ENCODE measurements at places on chromosomes 5 and 9.

- no peak for DNase-seq
These were observed 255.9 kb upstream of the ADRA1B start for GRCh38 chr5:159660401-159660800.

GRCh38 chr9:110126499-110126941 is 81.4 kb downstream of the C9orf152 start:
- no peak for DNase-seq

DNA sequence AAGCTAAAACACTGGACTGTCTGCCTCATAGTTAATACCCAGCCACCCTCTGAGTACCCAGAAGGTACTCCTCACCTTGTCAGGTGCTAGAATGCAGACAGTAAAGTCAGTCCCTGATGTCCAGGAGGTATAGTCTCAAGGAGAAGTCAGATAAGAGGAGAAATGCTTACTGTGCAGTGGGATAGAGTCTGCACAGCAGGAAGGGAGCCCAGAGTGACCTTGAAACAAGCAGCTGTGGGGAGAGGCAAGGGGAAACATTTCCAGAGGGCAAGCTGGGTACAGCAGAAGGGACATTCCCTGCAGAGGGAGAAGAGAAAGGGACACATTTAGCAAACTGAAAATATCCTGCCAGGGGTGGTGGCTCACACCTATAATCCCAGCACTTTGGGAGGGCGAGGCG is 122.7 kb downstream of the GCNT1 start:
- DNase-seq = no peak

GRCh38 chr5:74995926-74996325 is 56.4 kb downstream of the GCNT4 start:
- no peak for DNase-seq

DNA sequence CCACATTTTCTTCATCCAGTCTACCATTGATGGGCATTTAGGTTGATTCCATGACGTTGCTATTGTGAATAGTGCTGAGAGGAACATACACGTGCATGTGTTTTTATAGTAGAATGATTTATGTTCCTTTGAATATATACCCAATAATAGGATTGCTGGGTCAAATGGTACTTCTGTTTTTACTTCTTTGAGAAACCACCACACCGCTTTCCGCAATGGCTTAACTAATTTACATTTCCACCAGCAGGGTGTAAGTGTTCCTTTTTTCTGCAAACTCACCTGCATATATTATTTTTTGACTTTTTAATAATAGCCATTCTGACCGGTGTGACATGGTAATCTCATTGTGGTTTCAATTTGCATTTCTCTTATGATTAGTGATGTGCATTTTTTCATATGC is 82.2 kb upstream of the RFX3 start:
- no peak for DNase-seq

GRCh38 chr5:31605920-31606319 is 33.0 kb upstream of the PDZD2 start:
- DNase-seq = no peak

GRCh38 chr5:117638581-117638980 is 1064.0 kb upstream of the SEMA6A start:
- DNase-seq = no peak

- DNase-seq = no peak
These were observed 36.8 kb upstream of the GCNT4 start for GRCh38 chr5:75089137-75089536.

GRCh38 chr5:59917121-59917520 is 23.6 kb upstream of the PDE4D start:
- no peak for DNase-seq

GRCh38 chr5:4832471-4832870 is 307.7 kb upstream of the ADAMTS16 start:
- no peak for DNase-seq

- no peak for DNase-seq
These were observed 168.6 kb downstream of the SLC12A2 start for GRCh38 chr5:128252196-128252595.

- DNase-seq = no peak
These were observed 1045.6 kb upstream of the WWC1 start for GRCh38 chr5:167245868-167246267.

GRCh38 chr9:125432715-125433385 is 171.2 kb downstream of the GAPVD1 start:
- DNase-seq = no peak

GRCh38 chr9:37540634-37541033 is 35.5 kb downstream of the FBXO10 start:
- no peak for DNase-seq

DNA sequence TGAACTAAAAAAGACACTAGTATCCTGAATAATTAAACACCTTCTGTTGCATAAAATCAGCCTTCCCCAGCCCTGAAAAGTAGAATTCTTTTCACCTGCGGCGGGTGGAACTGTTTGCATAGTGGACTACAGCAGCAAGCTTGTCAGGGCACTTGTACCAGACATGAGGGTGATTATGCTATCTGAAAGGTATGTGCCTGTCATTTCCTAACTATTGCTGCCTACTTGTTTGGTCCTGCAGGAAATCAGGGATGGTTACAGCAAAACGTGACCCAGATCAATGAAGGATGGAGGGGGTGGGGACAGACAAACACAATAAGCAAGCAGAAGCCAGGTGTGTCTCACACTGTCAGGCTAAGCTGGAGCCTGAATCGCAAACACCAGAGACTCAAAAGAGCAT is 385.6 kb downstream of the MLLT3 start:
- peak; percentile 71 for DNase-seq

- no peak for DNase-seq
These were observed 322.8 kb downstream of the SLF1 start for GRCh38 chr5:94941122-94941755.

- no peak for DNase-seq
These were observed 5.5 kb downstream of the C7 start for GRCh38 chr5:40914835-40915234.

DNA sequence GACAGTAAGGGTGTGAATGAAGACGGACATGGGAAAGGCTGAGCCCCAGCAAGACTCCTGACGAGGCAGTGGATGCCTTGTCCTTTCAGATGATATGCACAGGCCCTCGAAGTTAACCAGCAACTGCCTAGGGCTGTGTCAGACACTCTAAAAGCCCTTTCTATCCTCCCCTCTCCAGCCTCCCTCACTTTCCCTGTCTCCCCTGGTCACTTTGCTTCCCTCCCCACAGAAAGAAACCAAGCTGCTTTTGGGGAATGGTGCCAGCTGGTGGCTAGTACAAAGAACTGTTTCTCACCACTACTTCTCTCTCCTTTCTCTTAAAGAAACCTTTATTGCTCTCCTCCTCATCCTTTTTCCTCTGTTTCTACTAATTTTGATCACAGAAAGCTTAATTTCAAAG is 21.4 kb downstream of the LHFPL2 start:
- DNase-seq = no peak

DNA sequence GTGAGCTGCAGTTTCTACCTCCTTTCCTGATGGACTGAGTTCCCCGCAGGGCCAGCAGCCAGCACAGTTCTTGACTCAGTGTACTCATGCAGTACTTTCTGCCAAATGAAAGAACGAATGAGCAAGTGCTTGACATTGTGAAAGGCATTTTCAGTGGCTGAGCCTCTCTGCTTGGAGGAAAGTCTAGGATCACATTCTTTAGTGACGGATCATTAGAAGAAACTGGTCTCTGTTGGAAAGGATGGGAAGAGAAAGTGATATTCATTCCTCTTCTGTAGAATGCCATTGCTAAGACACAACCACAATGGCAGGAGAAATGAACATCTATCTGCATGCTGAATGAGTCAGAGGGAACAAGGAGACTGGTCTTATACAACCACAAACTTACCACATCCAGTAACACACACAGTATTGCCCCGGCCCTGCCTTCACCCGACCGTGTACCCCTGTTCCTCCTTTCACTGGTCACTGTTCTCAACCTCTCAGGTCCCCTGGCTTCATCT is 206.9 kb downstream of the CRB2 start:
- no peak for DNase-seq

DNA sequence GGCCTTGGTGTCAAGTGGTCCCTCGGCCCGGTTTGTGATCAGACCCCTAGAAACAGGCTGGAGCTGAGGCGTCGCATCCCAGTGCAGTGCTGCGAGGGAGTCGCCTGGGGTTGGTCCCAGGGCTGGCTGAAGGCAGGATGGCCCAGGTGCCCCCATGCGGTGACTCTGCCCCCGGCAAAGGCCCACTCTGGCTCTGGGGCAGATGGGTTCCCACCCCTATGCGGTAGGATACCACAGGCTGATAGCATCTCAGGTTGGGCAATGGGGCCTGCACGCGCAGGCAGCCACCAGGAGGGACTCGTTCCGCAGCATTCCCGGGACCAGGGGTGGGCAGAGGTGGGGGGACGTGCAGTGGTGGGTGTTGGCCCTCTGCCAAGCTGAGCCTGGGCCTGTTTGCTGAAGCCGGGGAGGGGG is 86.0 kb downstream of the RXRA start:
- DNase-seq = no peak

DNA sequence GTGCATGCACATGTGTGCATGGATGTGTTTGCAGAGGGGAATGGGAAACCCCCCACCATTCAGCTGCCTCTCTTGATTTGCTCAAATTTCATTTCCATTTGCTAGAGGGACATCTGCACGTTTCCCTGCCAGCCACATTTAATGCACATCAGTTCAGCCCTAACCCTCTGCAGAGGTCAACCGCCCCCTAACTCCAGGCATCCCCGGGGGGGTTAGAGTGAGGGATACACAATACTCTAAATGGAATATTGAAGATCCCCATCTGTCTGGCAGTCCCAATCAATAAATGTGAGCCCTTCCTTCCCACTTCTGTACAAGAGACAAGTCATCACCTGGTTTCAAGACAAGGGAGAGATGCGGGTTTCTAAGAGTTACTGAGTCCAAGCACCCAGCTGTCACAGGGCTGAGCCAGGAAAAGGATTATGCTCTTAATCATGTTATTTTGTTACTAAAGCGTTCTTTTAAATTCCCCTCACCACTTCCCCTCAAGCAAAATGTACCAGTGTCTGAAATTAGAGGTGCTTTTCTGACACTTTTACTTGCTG is 134.1 kb downstream of the SEMA6A start:
- no peak for DNase-seq

DNA sequence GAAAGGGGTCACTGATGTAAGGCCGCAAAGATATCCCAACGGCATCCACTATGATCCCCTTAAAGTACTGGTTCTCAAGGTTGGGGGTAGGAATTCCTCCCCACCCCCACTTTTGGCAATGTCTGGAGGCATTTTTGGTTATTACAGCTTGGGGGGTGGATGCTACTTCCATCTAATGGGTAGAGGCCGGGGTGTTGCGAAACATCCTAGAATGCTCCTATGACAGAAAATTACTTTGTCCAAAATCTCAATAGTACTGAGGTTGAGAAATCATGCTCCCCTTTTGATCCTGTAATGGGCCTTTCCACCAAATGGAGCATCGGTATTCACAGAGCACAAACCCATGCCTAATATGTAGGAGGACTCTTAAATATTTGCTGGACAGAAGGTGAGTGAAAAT is 20.8 kb upstream of the TCERG1 start:
- no peak for DNase-seq

GRCh38 chr9:131273856-131274673 is 2.2 kb downstream of the FAM78A start:
- DNase-seq = no peak

- no peak for DNase-seq
These were observed 13.5 kb upstream of the TSSK1B start for GRCh38 chr5:113448252-113448651.

- DNase-seq = no peak
These were observed 27.1 kb downstream of the RMI1 start for GRCh38 chr9:84007662-84008061.

DNA sequence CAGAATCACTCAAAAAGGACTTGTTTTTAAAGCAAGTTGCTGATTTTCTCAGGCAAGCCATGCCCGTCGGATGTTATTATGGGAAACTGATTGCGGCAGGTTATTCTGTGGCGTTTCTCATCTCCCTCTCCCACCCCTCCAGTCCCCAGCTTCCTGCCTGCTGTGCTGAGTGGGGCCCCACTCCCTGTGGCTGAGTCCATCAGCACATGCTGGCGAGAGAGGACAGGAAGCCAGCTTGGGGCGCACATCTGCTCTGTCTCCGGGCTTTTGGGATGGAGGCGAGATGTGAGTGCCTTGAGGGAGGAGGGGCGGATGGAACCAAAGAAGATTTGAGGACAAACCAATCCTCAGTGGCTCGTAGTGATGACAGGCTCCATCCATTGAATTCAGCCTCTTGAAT is 108.0 kb downstream of the DAPK1 start:
- DNase-seq = no peak

- DNase-seq = no peak
These were observed 122.0 kb downstream of the NPR3 start for GRCh38 chr5:32833127-32833526.

DNA sequence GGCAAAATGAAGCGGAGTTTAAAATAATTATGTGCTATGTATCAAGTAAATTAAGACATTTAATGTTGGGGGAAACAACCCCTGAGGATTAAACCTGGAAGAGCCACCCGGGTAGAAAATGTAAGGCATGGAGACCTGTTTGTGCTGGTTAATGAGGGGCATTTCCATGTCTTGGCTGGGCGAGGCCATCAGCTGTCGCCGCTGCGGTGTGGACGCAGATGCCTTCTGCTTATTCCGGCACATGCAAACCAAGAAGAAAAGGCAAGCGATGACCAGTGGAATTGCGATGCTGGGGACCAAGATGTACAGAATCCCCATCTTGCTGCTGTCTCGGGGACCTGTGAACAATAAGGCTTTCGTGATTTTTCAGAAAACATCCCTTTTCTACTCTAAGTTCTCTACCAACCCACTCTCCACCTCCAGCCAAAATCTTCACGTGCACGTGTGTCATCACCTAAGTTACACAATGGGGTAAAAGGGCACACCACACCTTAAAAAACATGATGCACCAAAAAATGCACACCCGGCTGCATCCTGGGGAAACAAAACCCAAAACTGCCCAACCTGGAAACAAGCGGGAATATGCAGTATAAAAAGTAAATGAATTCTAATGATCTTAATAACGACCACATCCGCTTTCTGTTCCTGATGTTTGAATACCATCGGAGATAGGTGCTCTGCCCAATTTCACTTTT is 223.5 kb downstream of the ROR2 start:
- no peak for DNase-seq

- no peak for DNase-seq
These were observed 118.8 kb upstream of the MTAP start for GRCh38 chr9:21683484-21684175.

GRCh38 chr9:83701769-83702168 is 6.0 kb downstream of the UBQLN1 start:
- no peak for DNase-seq

DNA sequence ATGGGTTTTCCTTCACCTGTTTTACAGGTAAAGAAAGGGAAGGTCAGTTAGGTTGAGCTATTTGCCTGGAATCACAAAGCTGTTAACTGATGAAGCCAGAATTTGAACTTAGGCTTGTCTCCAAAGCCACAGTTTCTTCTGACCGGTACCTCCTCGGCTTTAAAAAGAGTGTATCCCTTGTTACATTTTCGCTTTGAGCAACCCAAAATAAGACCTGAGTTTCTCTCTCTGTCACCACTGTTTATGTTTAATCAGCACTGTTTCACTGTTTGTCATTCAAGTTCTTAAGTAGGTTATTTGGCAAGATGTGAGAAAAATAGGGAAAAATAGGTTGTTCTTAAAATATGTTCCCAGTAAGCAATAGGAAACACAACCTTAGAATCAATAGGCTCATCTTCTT is 84.6 kb downstream of the VCAN start:
- no peak for DNase-seq

Data from NCI-H510A treated with DMSO at 0.1 percent for 48 hours (cell line).